ENCODE measurements at places on chromosomes 12 and 14.

GRCh38 chr12:130715150-130715997, 725 bp downstream of the RIMBP2 start:
- no peaks in the 10 kb centered on the region for H3K36me3 ChIP-seq
- DNase-seq, result no peak
- peaks cover 33% of the 10 kb centered on the region for H3K4me1 ChIP-seq
- H3K27me3 ChIP-seq, result no peaks in the 10 kb centered on the region

DNA sequence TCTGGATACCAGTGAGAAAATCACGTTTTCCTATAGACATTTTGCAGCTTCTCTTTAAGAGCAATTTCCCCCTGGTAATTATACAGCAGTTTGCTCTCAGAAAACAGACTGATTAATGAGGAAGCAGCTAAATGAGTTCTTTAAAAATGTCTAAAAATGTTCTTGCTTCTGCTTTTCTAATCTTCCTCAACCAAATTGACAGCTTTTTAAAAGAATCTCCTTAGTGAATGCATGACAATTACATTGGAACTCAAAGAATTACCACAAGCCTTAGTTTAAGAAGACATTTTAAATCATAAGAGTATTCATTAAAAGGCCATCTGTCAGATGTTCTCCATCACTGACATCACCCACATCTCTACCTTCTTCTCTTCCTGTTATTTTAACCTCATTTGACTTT, 135.8 kb upstream of the PLXNC1 start:
- H3K27me3 ChIP-seq, result no peaks in the 10 kb centered on the region
- no peak overlapping the region for H3K4me3 ChIP-seq

- no peaks in the 10 kb centered on the region for H3K36me3 ChIP-seq
- DNase-seq, result no peak
- no peaks in the 10 kb centered on the region for H3K4me1 ChIP-seq
- H3K27me3 ChIP-seq, result peaks cover 6% of the 10 kb centered on the region
- no peak overlapping the region for H3K27ac ChIP-seq
Measured at GRCh38 chr12:65568517-65568916, 255.8 kb upstream of the HMGA2 start.

- peaks cover 16% of the 10 kb centered on the region for H3K4me1 ChIP-seq
- H3K4me3 ChIP-seq, result no peak overlapping the region
- no peaks in the 10 kb centered on the region for H3K27me3 ChIP-seq
Measured at GRCh38 chr14:75230140-75230792, 48.4 kb upstream of the FOS start.

DNA sequence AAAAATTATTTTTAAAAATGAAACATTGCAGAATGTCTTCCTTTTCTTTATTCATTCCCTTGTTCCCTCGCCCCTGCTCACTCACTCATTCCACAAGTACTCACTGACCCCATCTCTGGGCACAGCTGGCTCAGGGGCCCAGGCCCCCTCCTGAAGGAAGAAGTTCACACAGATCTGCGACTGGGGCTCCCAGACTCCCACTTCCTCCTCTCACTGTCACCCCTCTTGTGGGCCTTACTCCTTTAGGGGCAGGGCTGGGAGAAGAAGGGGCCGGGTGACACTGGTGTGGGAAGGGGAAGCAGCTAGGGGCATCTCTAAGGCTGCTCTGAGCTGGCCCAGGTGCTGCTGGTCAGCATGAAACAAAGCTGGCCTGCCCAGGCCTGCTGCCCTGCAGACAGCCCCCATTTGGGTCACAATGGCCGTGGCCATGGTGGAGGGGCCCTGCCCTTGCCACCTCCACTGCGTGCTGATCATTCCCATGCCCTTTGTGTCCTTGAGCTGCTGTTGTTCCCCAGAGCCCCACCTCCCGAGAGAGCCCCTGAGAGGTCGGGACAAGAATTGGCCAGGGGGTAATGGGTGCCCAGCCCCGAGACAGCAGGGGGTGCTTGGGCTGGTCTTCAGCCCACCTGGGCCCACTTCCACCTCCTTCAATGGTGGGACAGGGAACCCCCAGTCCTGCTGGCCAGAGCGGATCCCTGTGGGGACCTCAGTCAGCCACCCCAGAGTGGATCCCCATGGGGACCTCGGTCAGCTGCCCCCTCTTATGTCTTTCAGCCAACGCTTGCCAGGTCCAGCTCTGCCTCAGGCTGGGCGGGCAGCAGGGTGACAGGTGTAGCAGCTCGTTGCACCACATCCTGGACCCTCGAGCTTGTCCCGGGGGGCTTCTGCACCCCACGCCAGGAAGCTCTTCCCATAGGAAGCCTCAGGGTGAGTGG, 212.4 kb upstream of the C14orf180 start:
- H3K4me1 ChIP-seq, result no peaks in the 10 kb centered on the region
- H3K36me3 ChIP-seq, result no peaks in the 10 kb centered on the region
- no peak for DNase-seq
- peaks cover 4% of the 10 kb centered on the region for H3K27me3 ChIP-seq

DNA sequence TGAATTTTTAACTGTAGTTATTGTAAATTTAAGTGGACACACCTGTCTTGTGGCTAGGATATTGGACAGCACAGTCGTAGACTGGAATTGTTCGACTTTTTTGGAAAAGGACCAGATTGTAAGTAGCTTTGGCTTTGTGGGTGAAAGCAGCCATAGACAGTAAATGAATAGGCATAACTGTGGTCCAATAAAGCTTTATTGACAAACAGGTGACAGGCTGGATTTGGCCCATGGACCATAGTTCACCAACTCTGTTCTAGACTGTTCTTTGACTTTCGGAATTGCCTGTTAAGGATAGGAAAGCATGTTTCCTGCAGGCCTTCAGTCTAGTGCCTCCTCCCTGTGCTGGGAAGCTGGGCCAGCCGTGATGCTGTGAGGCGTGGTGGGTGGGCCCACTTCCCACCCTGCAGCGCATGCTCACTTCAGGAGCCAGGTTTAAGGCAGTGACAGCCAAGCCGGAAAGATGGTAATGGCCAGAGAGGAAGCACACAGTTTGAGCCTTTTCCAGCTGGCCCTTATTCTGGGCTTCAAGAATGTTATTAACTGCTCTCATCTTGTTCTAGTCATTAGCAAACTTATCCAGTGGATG, 51.8 kb downstream of the PPP2R5C start:
- peaks cover 70% of the 10 kb centered on the region for H3K4me1 ChIP-seq
- H3K27me3 ChIP-seq, result no peaks in the 10 kb centered on the region
- H3K4me3 ChIP-seq, result no peak overlapping the region
- no peak for DNase-seq

DNA sequence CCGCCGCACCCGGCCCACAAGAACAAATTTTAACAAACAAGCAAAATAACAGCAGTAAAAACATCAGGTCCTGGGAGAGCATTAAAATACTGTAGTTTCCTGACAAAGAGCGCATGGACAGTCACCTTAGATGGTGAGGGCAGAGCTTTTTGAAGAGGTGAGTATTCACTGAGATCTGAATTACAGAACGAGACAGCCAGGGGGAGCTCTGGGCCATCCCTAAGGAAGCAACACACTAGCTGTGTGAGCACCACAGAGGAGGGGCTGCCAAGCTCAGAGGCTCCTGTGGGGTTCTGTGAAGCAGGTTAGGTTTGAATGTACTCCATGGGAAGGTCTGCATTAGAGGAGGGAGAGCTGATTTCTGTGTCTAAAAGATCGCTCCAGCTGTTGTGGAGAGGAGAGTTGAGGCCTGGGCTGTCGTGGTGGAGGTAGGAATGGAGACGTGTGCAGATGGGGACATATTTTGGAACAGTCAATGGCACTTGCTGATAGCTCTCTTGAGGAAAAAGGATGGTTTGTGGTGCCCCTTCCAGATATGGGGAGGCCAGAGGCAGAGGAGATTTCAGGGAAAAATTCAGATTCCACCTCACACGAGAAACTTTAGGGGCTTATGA, 72.9 kb downstream of the TRAFD1 start:
- peaks cover 65% of the 10 kb centered on the region for H3K36me3 ChIP-seq
- H3K27ac ChIP-seq, result no peak overlapping the region
- no peak overlapping the region for H3K4me3 ChIP-seq
- DNase-seq, result peak; percentile 67
- H3K4me1 ChIP-seq, result no peaks in the 10 kb centered on the region
- no peaks in the 10 kb centered on the region for H3K27me3 ChIP-seq

GRCh38 chr12:96889273-96889933, 17.7 kb upstream of the NEDD1 start:
- no peaks in the 10 kb centered on the region for H3K4me1 ChIP-seq
- no peaks in the 10 kb centered on the region for H3K27me3 ChIP-seq
- H3K36me3 ChIP-seq, result no peaks in the 10 kb centered on the region
- no peak overlapping the region for H3K27ac ChIP-seq
- DNase-seq, result no peak

GRCh38 chr12:133057446-133057845, 20.1 kb downstream of the ZNF84 start:
- H3K36me3 ChIP-seq, result peaks cover 51% of the 10 kb centered on the region
- no peaks in the 10 kb centered on the region for H3K27me3 ChIP-seq
- H3K27ac ChIP-seq, result no peak overlapping the region
- no peaks in the 10 kb centered on the region for H3K4me1 ChIP-seq
- no peak overlapping the region for H3K4me3 ChIP-seq
